RWPE2 (cell line): ENCODE measurements at places on chromosomes 2 and 18.

DNA sequence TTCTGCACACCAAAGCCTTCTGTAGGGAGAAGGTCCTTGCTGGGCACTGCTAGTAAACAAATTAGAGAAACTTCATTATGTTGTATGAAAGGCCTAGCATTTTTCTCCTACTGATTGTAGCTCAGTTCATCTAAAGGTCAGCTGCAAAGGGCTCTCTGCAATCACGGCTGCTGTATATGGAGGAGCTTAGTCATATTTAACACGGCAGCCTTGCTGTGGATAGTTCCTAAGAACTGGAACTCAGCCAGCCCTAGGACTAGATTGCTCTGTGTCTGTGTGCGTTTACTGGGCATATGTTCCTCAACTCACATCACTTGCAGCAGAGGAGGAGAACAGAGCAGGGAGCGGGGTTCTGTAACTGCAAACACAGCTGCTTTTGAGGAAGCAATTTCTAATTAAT, 1103.9 kb upstream of the KLHL29 start:
- no peak for DNase-seq

- DNase-seq, result no peak
Observed at GRCh38 chr18:59835605-59836379, 64.0 kb upstream of the PMAIP1 start.

DNA sequence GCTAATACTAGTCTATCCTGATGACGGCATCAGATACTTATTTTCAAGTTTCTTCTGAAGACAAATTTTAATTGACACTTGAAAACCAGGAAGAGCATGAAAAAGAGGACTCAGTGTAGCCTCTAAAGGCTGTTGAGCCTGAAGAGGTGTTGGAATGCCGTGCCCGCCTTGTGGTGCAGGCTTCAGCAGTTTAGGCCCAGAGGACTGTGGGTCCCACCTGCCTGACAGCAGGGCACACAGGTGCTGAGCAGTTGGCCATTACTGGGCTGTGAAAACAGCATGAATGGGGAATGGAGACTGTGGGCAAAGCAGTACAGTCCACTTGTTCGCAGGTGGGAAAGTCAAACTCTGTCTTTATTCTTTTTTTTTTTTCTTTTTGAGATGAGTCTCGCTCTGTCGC, 49.8 kb upstream of the THOC1 start:
- no peak for DNase-seq

GRCh38 chr2:43270930-43271615, 44.7 kb upstream of the ZFP36L2 start:
- no peak for DNase-seq

GRCh38 chr18:4455113-4455811, at the start of gene DLGAP1:
Gene DLGAP1, minus strand, starts transcription at chr18:4455307.
- DNase-seq, result peak; percentile 38

DNA sequence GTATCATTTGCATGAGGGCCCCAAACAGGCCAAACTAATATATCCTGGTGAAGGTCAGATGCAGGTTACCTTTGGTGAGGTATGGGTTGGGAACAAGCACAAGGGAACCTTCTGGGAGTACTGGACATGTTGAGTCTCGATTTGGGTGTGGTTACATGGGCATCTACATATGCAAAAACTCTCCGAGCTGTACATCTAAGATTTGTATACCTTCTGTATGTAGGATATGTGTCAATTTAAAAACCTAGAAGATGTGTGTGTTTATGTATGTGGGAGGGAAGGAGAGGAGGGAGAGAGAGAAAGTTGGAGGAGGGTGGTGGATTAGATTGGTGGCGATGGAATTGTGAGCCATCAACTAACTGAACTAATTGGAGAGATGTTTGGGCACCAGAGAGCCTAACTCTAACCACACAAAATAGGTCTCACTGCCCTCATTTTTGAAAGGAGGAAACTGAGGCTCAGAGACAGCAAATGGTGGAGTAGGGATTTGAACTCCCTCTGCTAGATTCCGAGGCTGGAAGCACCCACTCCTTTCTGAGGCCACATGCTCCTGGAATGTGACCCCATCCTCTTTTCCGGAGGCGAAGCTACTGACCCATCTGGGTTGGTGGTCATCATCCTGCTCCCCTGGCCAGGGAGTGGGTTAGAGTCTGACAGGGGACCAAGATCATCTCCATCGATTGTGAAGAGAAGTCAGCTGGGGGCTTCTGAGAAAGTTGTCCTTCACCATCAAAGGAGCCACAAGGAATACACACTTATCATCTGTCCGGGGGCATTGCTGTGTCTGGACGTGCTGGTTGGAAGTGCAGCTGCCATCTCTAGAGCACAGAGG, 107.3 kb upstream of the MYCN start:
- no peak for DNase-seq

DNA sequence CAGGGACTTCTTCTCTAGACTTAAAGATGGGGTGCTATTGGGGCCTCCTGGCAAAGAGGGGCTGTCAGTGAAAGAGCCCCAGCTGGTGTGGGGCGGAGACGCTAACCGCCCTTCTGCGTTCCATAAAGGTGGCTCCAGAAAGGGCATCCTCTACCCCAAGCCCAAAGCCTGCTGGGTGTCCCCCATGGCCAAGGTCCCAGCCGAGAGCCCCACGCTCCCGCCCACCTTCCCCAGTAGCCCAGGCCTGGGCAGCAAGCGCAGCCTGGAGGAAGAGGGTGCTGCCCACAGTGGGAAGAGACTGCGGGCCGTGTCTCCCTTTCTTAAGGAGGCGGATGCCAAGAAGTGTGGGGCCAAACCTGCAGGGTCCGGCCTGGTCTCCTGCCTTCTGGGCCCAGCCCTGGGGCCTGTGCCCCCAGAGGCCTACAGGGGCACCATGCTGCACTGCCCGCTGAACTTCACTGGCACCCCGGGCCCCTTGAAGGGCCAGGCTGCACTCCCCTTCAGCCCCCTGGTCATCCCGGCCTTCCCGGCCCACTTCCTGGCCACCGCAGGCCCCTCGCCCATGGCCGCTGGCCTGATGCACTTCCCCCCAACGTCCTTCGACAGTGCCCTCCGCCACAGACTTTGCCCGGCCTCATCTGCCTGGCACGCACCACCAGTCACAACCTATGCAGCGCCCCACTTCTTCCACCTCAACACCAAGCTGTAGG, 15.2 kb downstream of the ARID5A start:
- no peak for DNase-seq

DNA sequence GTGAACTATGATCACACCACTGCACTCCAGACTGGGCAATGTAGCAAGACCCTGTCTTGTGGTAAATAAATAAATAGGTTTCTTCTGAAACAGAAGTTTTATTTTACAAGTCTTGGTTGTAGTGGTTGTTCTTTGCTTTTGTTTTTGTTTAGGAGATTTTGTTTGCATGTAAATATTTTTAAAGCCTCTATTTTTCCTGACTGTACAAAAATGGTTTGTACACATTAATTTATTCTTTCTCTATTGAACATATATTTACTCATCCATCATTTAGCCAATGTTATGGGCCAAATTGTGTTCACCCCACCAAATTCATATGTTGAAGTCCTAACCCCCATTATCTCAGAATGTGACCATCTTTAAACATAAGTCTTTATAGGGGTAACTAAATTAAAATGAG, 580.1 kb downstream of the EPHA4 start:
- DNase-seq, result no peak

- no peak for DNase-seq
Observed at GRCh38 chr18:73147590-73147989, 279.8 kb upstream of the NETO1 start.

- no peak for DNase-seq
Observed at GRCh38 chr2:224650815-224651439, 65.2 kb downstream of the CCDC195 start.

DNA sequence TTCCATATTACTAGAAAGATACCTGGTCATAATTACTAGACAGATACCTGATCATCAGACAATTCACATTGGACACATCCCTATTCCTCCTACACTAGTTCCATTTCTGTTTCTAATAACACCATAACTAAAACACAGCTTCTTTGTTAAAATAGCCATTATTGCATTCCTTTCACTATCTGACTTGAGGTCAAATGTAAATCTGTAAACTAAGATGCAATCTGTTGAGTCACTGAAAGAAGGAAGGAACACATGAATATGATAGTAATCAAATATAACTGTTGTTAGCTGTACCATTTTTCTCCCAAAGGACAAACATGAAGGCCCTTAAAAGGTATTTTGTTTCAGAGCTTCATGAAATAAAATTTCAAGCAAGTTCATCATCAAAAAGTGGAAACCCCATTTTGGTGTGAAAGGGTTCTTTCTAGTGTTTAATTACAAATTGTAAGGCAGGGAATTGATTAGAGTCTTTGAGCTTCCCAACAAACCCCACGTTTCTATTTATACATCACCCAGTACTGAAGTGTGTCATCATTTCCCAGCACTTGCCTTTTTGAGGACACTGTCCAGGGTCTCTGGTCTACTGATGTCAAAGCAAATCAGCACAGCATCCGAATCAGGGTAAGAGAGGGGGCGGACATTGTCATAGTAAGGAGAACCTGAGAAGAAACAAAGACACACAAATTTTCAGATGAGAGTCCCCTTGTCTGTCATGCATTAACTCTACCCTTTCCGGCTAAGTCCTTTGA, 13.0 kb downstream of the RND3 start:
- DNase-seq, result no peak

GRCh38 chr18:64127172-64127571, 21.7 kb downstream of the LINC00305 start:
- no peak for DNase-seq

DNA sequence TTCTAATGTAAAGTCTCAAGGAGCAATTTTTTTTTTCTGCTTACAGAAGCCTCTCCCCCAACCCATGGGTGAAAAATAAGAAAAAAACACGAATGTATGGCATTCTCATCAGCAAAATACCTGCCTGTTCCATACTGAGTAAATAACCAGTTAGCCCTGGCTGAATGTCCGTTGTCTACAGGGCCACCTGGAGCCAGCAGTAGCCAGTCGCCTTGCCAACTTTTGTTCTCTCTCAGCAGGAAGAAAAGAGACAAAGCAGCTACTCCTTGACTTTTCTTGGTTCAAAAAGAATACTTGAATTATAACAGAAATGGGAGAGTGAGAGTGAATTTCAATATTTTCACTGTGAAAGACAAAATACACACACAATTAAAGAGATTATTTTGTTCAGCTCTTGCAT, 532.9 kb upstream of the CRIM1 start:
- DNase-seq, result no peak
